ENCODE measurements at places on chromosomes 2 and 18. TPM values are rescaled to one million over a fixed set of nuclear protein-coding genes. Genes with fewer than 3 reads are reported as not detected.

DNA sequence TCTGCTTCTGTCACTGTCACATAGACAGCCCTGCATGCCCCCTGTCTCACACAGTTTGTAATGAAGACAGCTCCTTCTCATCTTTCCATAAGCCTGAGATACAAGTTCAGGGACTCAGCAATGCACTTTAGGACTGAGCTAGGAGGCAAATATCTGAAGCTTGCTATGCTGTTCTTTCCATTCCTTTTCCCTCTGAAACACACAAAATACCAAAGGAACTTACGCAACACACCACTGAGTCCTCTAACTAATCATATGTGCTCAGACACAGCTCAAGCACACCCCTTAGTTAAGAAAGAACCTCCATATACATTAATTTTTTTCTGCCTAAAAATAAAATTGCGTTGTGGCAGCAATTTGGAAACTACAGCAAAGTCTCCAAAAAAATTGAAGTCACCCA, 17.9 kb downstream of the SERPINB8 start:
- DNase-seq: no peak

PTPRN gene
- polyA plus RNA-seq: 0.13 TPM

DNA sequence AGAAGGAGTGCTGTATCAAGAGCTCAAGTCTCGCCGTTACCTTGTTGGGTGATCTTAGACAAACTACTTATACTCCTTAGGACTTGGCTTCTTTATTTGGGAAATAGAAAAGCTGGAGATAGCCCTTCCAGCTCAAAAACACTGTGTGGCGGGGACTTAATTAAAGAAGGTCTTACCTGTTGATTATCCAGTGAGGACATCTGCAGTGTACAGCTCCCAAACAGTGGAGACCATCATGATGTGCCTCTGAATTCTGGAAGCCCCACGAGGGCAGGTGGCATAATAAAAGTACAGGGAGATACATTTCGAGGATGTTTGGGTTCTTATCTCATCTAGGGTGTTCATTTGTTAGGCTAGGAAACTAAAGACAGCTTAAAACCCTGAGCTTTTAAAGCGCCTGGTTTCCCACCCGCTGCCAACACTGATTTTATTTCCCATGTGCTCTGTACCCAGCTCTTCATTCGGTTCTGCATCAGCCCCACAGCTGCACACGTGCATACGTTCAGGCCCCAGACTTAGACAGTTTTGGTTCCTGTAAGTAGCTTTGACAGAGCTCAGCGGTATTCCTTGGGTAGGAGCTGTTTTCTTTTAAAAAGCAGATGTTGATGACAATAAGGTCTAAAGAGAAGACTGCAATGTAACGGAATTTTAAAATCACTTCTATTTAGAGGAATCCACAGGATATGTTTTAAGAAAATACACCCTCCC, 80.5 kb upstream of the SIX2 start:
- no peak for DNase-seq

GRCh38 chr2:138689705-138690104, 90.5 kb downstream of the NXPH2 start:
- no peak for DNase-seq

- no peak for DNase-seq
These were observed 214.2 kb downstream of the PTGR3 start for GRCh38 chr18:74994502-74995418.

TBR1 gene
- not detected for polyA plus RNA-seq

Measured in forelimb muscle (tissue), 1 donor.